ENCODE measurements at places on chromosomes 2 and 18.

GRCh38 chr2:156541229-156541628, 105.0 kb downstream of the GPD2 start:
- DNase-seq, result no peak

- no peak for DNase-seq
Measured at GRCh38 chr2:30798536-30798991, 8.7 kb downstream of the CAPN13 start.

GRCh38 chr18:4597301-4597700, 142.2 kb upstream of the DLGAP1 start:
- no peak for DNase-seq

- DNase-seq, result no peak
Measured at GRCh38 chr2:176127774-176128072, 1.8 kb upstream of the HOXD8 start.

DNA sequence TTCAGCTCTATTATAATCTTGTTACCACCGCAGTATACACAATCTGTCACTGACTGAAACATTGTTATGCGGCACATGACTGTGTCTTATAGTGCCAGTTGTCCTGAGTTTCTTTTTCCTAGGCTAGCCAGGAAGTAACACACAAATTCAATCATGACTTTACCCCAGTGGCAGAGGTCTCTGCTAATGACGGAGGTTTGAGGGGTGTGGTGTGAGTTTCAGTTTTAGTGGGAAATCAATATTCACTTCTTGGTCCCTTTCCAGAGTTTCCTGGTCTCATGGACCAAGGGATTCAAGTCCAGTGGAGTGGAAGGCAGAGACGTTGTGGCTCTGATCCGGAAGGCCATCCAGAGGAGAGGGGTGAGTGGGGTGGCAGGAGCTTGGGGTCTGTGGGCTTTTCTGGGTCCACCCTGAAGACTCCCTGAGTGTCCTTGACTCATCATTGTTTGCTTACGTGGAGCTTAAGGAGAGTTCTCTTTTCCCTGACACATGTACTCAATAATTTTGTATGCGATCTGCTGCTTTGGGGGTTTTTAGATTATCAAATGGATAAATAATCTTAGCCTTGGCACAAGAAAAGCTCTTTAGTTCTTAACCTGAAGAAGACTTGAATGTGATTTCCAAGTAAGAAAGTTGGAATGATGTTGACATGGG, 39.2 kb downstream of the HK2 start:
- DNase-seq, result no peak

DNA sequence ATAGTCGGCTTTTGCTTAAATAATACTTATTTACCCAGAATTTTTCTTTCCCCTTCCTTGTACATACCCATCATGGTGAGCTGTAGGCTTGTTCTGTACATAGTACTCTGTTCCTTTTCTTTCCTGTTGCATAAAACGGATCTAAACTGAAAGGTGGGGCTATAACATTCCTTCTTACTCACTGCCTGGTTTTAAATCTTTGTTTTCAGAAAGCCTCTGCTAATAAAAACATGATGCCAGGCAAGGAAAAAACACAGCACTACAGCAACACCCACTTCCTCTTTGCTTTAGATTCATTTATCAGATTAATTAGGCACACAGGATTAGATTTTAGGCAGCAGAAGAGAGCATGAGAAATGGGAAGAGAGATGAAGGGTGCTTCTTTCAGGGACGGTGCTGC, 19.6 kb upstream of the STON1 start:
- DNase-seq, result no peak

DNA sequence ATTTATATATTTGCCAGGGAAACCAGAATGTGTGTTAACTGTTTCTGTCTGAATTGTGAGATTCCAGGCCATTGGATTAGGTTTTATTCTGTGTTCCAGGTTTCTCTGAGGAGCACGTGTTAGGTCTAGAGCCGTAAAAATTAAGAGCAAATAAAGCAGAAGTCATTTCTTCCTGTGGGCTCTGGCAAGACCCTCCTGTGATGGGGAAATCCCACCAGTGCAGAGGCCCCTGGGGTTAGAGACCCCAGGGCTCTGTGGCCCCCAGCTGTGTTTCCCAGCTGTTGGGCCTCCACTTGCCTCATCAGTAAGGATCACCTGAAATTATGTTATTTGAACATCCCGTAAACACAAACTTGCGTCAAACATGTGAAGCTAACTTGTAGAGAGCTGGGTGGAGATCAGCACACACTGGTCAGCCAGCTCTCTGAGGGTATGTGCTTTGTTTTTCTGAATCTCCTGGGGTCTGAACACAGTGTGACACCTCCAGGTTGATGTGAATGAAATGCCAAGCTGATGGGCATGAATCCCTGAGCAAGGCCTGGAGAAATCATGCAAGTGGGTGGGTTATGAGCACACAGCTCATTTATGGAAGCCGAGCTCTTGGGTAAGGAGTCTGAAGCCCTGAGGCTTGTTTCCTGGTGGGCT, 50.3 kb downstream of the HK2 start:
- DNase-seq, result no peak

DNA sequence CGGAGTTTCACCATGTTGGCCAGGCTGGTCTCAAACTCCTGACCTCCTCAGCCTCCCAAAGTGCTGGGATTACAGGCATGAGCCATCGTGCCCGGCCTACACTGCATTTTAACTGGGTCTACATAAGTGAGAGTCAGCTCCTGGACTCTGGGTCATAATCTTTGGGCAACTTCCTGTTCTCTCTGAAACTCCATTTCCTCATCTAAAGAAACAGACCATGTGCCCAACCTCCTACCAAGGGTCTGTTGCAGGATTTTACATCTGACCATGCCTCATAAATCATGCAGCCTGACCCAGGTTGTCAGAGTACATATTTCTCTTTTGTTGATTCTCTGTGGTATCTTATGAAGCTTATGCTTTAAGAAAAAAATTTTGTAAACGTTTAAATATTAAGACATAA, 280.4 kb downstream of the ALPK2 start:
- DNase-seq, result no peak

- DNase-seq, result no peak
Measured at GRCh38 chr2:81747481-81748070, 1443.0 kb upstream of the LRRTM1 start.

- no peak for DNase-seq
Measured at GRCh38 chr2:189086710-189087109, 92.9 kb downstream of the COL5A2 start.

DNA sequence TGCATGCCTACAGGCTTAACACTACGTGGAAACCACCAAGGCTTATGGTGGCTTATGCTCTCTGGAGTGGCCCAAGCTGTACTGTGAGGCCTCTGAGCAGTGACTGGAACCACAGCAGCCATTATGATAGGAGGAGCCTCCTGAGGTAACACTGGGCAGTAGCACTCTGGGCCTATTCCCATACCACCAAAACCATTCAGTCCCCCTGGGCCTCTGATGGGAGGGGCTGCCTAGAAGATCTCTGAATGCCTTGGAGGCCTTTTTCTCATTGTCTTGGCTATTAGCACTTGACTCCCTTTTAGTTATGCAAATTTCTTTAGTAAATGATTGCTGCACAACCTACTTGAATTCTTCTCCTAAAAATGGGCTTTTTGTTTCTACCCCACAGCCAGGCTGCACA, 985.0 kb downstream of the DPP10 start:
- no peak for DNase-seq

- no peak for DNase-seq
Measured at GRCh38 chr18:50034029-50034428, 160.9 kb downstream of the MYO5B start.

GRCh38 chr18:77622009-77622692, 372.5 kb downstream of the GALR1 start:
- DNase-seq, result no peak

GRCh38 chr2:182652326-182652725, 63.7 kb upstream of the DNAJC10 start:
- no peak for DNase-seq

- no peak for DNase-seq
Measured at GRCh38 chr18:79804130-79804787, 6.5 kb downstream of the KCNG2 start.

DNA sequence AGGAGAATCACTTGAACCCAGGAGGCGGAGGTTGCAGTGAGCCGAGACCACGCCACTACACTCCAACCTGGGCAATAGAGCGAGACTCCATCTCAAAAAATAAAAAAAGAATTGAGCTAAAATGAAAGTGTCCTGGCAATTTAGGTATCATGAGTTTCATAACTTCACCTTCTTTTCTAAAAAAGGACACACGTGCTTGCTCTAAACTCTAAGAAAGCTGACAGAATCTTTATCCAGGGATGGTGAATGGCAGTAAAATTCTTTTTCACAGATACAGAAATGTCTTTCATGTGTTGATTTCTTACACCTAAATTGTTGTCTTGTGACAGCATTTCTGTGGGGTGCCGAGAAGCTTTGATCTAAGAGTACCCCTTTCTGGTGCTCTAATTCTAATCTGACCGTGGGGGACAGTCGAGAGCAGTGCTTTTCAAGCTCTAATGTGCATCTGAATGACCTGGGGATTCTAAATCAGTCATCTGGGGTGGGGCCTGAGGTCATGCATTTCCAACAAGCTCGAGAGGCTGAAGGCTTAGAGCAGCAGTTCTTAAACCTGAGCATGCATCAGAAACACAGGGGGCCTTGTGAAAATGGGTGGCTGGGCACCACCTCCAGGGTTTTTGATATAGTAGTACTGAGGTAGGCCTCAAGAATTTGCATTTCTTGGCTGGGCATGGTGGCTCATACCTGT, 42.1 kb upstream of the REL start:
- DNase-seq, result no peak

GRCh38 chr18:24472591-24472990, 12.2 kb downstream of the HRH4 start:
- no peak for DNase-seq

- DNase-seq, result no peak
Measured at GRCh38 chr2:218313356-218313755, 21.1 kb upstream of the TMBIM1 start.

DNA sequence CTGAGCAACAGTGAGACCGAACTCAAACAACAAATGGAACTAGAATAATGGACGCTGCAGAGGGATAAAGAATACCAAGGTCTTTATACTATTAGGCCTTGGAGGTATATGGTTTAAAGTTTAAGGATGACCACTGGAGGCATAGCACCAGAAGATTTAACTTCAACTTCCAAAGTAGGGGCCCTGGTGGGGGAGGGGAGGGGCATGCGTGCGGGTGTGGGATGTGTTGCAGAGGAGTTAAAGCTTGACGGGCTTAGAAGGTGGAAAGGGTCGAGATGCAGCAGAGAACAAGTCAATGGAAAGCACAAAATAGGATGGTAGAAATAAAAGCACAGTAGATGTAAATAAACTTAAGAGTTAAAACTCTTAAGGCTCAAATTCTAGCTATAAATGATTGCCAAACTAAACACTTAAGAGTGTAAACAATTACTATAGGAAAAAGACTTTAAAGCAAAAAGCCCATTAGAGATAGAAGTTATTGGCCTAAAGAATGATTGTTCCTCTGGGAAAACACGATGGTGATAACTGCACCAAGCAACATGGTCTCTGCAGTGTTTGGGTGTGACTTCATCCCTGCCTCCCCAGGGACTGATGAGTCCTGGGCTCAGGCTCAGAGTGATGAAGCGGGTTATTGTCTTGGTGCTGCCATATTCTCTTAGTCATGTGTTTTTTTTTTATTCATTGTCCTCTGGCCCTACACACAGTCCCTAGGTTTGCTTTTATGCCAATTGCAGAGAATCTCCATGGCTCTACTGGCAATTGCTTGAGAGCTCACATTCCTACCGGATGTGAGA, 13.0 kb downstream of the RRM2 start:
- no peak for DNase-seq

DNA sequence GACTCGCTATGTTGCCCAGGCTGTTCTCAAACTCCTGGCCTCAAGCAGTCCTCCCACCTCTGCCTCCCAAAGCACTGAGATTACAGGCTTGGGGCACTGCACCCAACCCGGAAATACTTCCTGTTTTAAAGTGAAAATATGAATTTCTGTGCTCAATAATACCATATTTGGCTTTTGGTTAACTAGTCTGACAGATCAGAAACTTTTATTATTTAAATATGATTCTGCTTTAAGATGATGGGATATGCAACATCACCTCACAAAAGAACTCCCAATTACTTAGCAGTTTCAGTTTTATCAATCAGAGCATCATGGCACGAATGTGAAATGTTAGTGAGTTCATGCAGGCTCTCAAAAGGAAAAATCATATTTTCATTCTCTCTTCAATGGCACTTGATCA, 120.6 kb downstream of the PTRHD1 start:
- DNase-seq, result no peak

DNA sequence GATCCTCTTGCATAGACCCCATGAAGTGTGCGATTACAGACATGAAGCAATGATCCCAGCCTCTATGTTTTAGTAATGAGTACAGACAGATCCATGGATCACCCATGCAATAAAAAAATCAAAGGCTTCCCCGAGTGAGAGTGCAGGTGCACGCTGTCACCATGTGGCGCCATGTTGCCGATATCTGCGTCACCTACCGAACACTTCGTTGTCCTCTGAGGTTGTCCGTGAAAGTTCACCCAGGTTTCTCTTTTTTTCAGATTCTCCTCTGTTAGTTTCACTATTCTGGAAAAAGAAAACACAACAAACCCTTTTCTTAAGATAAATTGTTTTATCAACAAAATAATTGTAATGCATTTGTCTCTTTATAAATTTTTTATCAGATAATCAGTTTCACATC, 66.5 kb downstream of the MBP start:
- no peak for DNase-seq
